Activated T-cell treated with anti-CD3 and anti-CD28 coated beads for 1 hour (primary cell): ENCODE measurements at places on chromosomes 5 and 9.

- DNase-seq = no peak
Observed at GRCh38 chr9:92619601-92620300, 50.2 kb downstream of the IPPK start.

- no peak for DNase-seq
Observed at GRCh38 chr5:108006791-108007190, 336.1 kb upstream of the EFNA5 start.

GRCh38 chr5:143874312-143874711 is 62.4 kb downstream of the HMHB1 start:
- no peak for DNase-seq

DNA sequence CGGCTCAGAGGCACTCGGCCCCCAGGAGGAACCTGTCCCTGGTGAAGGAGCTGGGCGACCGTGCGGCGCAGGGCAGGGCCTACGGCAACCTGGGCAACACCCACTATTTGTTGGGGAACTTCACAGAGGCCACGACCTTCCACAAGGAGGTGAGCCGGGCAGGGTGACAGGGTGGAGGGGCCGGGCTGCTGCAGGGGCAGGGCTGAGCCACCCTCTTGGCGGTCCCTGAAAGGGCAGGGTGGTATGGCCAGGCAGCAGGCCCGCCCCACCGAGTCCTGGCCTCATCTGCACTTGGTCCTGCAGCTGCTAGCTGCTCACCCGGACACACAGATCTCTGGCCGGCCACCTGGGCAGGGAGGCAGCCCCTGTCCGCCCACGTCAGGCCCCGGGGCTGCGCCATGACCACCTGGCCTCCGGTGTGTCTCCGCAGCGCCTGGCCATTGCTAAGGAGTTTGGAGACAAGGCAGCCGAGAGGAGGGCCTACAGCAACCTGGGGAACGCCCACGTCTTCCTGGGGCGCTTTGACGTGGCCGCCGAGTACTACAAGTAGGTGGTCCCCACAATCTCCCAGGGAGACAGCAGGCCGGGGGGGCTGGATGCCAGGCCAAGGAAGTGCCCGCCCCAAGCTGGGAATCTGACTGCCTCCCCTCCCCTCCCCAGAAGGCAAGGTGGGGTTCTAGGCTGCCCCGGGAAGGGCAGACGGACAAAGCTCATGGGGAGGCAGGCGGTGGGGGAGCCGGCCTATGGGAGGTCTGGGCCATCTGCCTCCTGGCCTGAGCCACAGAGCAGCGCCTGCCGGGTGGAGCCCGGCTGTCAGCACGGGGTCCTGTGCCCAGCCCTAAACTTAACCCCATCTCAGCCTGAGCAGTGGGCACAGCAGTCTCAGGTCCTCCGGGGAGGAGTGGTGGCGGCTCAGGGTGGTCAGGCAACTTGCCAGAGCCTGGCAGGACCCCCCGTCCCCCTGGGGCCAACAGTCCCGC is 10.4 kb downstream of the GPSM1 start:
- DNase-seq = no peak

DNA sequence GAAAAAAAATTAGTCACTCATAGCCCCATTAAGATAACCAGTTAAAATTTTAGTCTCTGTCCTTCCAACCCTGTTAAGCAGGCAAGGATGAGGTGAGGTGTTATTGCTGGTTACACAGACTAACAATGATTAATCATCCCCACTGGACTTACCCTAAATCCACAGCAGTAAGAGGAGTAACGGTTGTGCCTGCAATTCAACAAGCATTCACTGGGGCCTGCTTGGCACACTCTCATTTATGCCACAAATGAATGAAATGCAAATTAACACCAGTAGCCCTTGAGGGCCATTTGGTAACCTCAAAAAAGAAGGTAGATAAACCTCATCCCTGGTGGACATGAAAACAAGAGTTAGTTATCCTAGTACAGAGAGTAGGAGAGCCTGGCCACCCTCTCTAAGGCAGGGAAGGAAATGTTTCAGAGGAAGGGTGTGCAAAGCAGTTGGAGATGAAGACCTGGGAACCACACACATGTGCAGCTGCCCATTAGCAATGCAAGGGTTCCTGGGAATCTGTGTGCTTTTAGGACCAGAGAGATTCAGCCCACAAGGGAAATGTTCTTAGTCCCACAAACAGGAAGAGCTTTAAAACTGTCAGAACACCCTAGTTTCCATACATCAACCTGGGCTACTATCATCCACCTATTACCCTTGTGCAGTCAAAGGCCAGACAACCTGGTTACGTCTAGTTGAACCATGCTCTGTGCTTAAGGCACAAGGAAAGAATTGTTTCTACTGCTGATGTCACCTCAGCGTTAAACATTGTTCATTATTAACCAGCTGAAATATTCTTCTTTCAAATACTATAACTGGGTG is 7.7 kb downstream of the LHFPL2 start:
- DNase-seq = no peak

DNA sequence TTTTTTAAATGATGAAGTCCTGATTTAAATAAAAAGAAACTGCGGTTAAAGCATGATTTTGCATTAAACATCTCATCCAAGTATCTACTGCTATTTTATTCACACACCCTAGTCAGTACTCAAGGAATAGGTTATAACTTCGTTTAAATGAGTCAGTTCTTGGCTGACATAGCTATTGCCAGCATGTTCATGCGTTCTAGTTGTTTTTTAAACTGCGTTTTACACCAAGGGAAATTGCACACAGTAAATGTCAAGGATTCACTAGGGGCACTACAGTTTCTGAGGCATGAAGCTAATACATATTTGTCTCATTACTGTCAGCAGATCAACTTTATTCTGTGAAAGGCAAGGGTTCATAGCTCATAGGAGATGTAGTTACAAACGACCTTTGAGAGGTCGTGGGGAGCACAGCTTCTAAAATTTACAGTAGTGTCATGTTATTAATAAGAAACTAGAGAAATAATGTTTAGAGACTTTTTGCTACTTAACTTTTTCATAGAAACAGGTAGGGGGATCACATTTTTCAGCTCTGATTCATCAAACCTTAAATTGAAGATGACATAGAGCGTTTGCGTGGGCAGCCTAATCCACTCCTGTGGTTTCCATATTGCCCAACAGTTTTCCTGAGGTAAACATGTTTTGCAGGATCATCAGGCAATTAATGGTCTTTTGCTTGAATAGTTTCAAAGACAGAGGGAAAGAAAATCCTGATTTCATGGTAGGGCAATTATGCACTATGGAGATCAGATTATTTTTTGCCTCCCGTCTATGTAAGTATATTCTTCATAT is 2222.7 kb upstream of the WWC1 start:
- DNase-seq = no peak

GRCh38 chr5:55426455-55426854 is 108.3 kb downstream of the PLPP1 start:
- DNase-seq = no peak

DNA sequence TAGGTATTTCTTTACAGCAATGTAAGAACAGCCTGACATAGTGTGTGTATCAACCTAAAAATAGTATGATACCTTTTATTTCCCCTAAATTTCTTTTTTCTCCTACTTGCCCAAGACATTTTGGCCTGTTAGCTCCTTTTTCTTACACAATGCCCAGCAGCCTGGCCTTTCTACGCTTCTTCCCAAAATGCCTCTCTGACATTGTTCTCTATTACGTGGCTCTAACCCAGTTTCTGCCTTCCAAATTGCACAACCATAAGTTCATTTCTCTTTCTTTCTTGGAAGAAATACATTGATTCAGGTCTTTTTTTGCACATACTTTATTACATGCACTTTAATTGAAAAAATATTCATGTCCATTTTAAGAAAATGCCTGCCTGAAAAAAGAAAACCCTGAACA is 408.2 kb downstream of the PRR16 start:
- DNase-seq = no peak

DNA sequence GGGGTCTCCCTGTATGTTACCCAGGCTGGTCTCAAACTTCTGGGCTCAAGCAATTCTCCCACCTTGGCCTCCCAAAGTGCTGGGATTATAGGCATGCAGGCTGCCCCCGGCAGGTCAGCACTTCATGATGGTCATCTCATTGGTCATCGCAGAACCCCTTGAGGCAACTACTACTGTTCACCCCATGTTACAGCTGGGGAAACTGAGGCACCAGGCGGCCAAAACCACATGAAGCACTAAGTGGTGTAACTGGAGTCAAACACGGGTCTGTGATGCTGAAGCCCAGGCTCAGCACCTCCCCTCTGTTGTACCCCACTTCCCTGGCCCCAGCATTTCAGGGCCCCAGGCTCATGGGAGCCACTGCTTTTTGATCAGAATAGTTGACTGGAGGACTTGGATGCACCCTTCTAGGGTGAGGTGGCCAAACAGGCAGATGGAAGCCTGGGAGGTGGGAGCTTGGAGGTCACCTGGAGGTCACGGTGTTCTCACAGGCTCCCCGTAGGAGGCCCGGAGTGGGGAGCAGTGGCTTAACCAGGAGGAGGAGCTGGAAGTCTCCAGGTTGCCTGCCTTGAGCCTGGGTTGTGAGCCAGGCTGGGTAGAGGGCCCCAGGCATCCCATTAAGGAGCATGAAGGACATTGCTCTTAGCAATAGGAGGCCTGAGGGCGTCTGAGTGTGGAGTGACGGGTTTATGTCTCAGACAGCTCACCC is 57.3 kb upstream of the RPL26L1 start:
- no peak for DNase-seq

- no peak for DNase-seq
Observed at GRCh38 chr9:71213633-71214032, 92.2 kb upstream of the TRPM3 start.

DNA sequence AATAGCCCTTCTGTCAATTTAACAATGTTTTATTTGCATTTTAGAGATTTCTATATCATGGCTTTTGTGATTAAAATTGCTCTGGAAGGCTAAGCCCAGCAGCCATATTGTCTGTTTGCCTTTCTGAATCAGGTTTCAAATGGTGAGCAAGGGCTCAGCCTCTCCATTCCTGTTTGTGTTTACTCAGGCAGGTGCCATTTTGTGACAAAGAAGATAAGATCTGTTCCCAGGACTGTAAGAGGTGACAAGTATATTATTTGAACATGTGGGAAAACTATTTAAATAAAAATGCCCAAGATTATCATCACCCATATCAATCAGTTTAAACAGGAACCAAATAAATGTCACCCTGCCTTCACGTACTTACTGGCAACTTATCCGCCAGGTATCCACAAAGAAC is 641.3 kb upstream of the KLF4 start:
- DNase-seq = no peak

DNA sequence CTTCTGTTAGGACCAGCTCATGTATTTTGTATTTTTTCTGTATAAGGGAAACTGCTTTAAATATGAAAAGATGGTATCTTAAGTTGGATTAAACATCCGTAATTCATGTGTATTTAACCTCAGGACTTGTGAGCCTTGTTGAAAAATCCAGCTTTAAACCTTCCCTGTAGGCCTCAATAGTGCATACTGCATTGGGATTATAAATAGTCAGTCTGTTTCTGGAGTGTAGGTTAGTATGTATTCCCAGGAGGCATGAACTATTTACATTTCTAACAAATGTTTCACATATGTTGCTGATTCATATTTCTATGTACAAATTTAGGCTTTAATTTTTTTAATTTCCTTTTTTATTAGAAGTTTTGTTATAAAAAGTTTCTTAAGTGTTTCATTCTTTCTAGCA is 137.9 kb upstream of the GRHPR start:
- no peak for DNase-seq
